ENCODE measurements at places on chromosomes 12 and 14. TPM values are rescaled to one million over a fixed set of nuclear protein-coding genes. Genes with fewer than 3 reads are reported as not detected.

TCL1A gene
- polyA plus RNA-seq, result not detected

OTX2 gene
- polyA plus RNA-seq, result not detected

IQSEC3 gene
- 2.1 TPM for polyA plus RNA-seq

MIA2 gene
- polyA plus RNA-seq, result 39.2 TPM

Data from adrenal gland (tissue), 19 donors.